Activated T-helper 17 cell treated with anti-CD3 and anti-CD28 coated beads, Interleukin-2, amount 50 U/mL, for 72 hours (primary cell): ENCODE measurements at places on chromosomes 12 and 14. TPM values are rescaled to one million over a fixed set of nuclear protein-coding genes. Genes with fewer than 3 reads are reported as not detected.
A peak's percentile ranks its signal among the peaks of the same experiment; 100 is the strongest.

LMNTD1 gene
- total RNA-seq: not detected

POTEM gene
- total RNA-seq: not detected

- ATAC-seq: no peak
Observed at GRCh38 chr14:69351385-69351784, 46.7 kb downstream of the ERH start.

DNA sequence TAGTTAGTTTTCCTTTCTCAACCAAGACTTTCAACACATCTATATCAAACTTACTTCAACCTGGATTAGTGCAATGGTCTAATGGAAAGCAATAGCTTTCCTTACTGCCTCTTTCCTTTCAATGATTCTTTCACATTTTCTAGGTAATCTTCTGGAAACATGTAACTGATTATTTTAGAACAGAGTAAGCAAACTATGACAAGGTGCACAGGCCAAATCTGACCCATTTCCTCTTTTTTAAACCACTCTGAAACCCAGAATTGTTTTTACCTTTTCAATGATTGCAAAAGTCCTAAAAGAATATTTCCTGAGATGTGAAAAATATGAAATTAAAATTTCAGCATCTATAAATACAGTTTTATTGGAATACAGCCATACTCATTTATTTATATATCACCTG is 81.6 kb upstream of the TMTC2 start:
- ATAC-seq: no peak

GRCh38 chr12:65955452-65955851 is 131.2 kb downstream of the HMGA2 start:
- no peak for ATAC-seq

- peak; percentile 32 for ATAC-seq
Observed at GRCh38 chr12:64452559-64453329, 824 bp downstream of the TBK1 start.
